Activated CD8-positive, alpha-beta memory T cell treated with anti-CD3 and anti-CD28 coated beads for 48 hours (primary cell): ENCODE measurements at places on chromosomes 5 and 9.

- DNase-seq = no peak
Observed at GRCh38 chr9:104879555-104880309, 48.2 kb downstream of the ABCA1 start.

- DNase-seq = no peak
Observed at GRCh38 chr9:15972760-15973159, 419.9 kb downstream of the CCDC171 start.

- no peak for DNase-seq
Observed at GRCh38 chr5:163433271-163433670, 4.1 kb upstream of the CCNG1 start.

- DNase-seq = no peak
Observed at GRCh38 chr5:148928141-148928540, 101.7 kb downstream of the ADRB2 start.

DNA sequence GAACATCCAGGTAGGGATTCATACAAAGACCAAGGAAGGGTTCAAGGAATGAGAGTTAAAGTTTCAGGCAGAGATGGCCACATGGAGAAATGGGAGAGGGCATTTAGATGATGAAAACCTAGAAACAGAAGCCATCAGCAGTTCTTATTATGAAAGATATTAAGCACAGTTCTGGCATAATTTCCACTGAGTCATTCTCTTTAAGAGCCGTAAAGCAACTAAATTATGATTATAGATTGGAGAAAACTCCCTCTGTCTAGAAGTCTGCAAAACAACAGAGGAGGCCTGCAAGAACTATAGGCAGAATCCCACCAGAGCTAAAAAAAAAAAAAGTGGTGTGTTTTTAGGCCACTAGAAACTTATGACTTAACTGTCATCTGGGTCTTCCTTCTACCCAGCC is 157.1 kb upstream of the MPDZ start:
- DNase-seq = no peak

- DNase-seq = no peak
Observed at GRCh38 chr5:103232393-103232999, 26.1 kb upstream of the MACIR start.

GRCh38 chr5:83450183-83450966 is 21.2 kb upstream of the VCAN start:
- no peak for DNase-seq

GRCh38 chr9:135858491-135859185 is 48.7 kb downstream of the CAMSAP1 start:
- DNase-seq = no peak

GRCh38 chr5:9905661-9906060 is 275.5 kb upstream of the TAS2R1 start:
- DNase-seq = no peak
